Thyroid gland (tissue), 4 donors: ENCODE measurements at places on chromosomes 2 and 18. TPM values are rescaled to one million over a fixed set of nuclear protein-coding genes. Genes with fewer than 3 reads are reported as not detected.

GRCh38 chr18:34729264-34729663, 19.2 kb downstream of the DTNA start:
- DNase-seq, result peak; percentile 45
- no peak overlapping the region for H3K4me3 ChIP-seq
- H3K36me3 ChIP-seq, result no peaks in the 10 kb centered on the region

DNA sequence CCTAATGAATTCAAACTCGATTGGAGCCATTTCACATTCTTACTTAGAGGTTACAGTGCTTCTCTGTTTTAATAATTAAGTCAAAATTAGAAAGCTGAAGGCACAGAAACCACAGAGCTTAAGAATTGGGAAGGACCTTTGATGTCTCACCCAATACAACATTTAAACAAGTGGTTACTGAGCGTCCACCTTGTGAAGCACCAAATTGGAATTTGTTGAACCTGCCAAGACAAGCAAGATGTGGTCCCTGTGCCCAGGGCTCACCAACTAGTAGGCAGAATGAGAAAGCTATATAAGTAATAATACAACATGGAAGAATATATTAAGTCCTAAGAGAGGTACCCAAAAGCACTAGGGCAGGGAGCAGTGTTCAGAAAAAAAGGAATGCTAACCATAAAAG, 64.5 kb upstream of the NPAS2 start:
- no peaks in the 10 kb centered on the region for H3K27me3 ChIP-seq
- no peaks in the 10 kb centered on the region for H3K36me3 ChIP-seq
- no peak overlapping the region for H3K27ac ChIP-seq
- no peaks in the 10 kb centered on the region for H3K4me1 ChIP-seq

DNA sequence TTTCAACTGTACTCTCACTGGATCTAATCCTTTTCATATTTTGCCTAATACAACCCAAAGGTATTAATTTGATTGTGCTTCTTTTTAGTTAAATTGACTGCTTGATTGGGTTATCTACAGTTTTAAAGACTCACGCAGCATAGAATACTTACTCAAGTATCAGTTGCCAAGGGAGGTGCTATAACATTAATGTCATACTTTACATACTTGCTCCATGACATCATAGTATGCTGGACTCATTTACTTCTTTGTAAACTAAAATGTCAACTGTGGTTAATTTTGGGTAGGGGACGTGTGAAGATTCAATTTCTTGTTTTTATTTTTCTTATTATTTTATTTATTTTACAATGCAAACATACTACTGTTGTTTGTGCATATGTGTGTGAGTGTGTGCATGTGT, 716.2 kb upstream of the VRK2 start:
- H3K4me1 ChIP-seq, result no peaks in the 10 kb centered on the region
- no peaks in the 10 kb centered on the region for H3K36me3 ChIP-seq
- no peaks in the 10 kb centered on the region for H3K27me3 ChIP-seq
- no peak overlapping the region for H3K27ac ChIP-seq
- DNase-seq, result no peak
- no peak overlapping the region for H3K4me3 ChIP-seq

DNA sequence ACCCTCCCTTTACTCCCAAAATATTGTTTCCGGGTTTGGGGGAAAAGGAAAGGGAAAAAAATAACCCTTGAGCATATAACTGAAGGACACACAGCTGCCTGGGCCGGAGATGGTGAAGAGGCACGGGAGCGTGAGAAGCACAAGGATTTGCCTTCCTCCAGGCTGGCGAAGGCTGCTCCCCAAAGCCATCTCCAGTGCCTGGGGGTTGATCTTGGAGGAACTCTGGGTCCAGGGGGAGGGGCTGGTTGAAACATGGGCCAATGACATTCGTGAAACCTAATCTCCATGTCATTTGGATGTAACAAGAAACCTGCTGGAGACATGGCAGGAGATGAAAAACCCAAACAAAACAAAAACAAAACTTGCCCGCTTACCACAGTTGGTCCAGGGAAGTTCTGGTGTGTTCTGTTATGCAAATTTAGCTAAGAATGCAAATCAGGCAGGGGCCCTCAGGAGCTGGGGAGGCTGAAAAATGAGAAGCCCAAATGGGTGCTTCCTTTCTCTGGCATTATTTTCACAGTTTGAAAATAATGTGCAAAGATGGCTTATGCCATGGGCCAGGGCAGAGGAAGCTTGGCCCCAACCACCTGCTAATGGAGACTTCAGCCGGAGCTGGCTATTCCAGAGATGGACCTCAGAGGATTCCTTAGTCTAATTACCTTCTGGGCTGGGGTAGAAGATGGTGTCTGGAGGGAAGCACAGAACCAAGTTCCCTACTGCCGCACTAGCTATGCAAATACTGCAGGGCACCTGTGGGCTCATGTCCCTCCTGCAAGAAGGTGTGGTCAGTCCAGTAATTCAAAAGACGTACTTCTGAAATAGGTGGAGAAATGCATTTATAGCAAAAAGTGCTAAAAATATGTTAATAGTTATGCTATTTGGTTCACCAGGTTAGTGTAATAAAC, 180.9 kb downstream of the BCL2 start:
- no peaks in the 10 kb centered on the region for H3K27me3 ChIP-seq
- peak overlapping the region; percentile 34 for H3K27ac ChIP-seq
- DNase-seq, result no peak
- H3K36me3 ChIP-seq, result no peaks in the 10 kb centered on the region
- H3K4me1 ChIP-seq, result peaks cover 61% of the 10 kb centered on the region
- H3K4me3 ChIP-seq, result no peak overlapping the region

DNA sequence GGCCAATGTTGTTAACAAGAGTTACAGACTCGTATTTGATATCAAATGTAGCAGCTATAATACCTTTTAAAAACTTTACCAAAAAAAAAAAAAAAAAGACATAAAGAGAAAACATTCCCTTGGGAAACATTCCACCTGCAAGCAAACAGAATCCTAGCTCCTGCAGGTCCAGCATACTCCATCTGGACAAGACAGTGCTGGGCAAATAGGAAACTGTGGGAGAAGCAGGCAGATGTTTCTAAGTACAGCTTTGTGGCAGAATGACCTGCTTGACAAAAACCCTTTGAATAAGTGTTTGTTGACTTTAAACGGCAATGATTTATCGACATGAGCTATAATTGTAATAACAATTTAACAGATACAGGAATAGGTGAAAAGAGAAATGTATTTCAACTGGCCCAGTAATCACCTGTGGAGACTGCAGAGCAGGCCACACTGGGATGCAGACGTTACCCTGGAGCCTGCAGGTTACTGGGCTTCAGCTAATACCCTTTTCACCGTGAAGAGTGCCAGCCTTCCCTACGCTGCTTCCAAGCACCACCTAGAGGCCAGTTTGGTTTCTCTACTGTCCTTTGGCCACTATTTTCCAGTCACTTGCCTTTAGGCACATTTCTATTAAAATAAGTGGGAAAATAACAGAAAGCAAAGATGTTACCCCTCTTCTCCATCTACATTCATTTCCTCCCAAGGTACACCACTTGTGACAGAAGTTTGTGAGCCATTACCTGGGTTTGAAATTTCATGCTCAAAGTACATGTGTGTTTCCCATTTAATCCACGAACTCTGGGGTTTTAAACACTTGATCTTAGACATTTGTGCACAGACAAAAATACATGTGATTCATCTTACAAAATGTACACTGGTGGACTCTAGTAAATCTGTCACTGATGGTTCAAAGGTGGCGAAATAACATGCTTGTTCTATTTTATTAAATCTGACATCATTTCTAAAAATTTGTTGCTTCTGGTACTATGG, 96.9 kb upstream of the ZNF397 start:
- H3K27ac ChIP-seq, result no peak overlapping the region
- H3K4me1 ChIP-seq, result no peaks in the 10 kb centered on the region
- DNase-seq, result peak; percentile 66
- H3K36me3 ChIP-seq, result no peaks in the 10 kb centered on the region

DNA sequence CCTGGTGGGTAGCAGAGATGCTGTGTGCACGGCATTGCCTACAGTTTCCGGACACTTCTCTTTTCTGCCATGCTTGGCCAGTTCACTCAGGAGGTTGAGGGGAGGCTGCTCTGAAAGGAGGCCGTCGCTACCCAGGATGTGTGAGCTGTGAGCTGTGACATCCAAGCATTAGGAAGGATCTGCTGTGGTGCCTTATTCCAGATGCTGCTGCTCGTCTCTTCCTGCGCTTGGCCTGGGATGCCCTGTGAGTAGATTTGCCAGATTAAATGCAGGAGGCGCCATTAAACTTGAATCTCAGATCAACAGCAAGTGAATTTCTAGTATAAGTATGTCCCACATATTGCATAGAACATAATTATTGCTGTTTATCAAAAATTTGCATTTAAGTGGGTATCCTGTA, 124.2 kb upstream of the SIX3 start:
- H3K27ac ChIP-seq, result no peak overlapping the region
- no peaks in the 10 kb centered on the region for H3K27me3 ChIP-seq
- no peaks in the 10 kb centered on the region for H3K36me3 ChIP-seq

DNA sequence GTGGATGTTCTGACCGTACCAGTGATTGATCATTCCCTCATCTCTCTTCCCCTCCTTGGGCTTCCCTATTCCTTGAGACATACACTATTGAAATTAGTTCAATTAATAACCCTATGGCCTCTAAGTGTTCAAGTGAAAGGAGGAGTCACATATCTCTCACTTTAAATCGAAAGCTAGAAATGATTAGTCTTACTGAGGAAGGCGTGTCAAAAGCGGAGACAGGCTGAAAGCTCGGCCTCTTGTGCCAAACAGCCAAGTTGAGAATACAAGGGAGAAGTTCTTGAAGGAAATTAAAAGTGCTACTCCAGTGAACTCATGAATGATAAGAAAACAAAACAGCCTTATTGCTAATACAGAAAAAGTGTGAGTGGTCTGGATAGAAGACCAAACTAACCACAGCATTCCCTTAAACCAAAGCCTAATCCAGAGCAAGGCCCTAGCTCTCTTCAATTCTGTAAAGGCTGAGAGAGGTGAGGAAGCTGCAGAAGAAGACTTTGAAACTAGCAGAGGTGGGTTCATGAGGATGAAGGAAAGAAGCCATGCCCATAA, 144.4 kb upstream of the LYPD6 start:
- no peaks in the 10 kb centered on the region for H3K4me1 ChIP-seq
- no peaks in the 10 kb centered on the region for H3K27me3 ChIP-seq
- H3K4me3 ChIP-seq, result no peak overlapping the region
- H3K36me3 ChIP-seq, result no peaks in the 10 kb centered on the region
- H3K27ac ChIP-seq, result no peak overlapping the region
- DNase-seq, result no peak

DNA sequence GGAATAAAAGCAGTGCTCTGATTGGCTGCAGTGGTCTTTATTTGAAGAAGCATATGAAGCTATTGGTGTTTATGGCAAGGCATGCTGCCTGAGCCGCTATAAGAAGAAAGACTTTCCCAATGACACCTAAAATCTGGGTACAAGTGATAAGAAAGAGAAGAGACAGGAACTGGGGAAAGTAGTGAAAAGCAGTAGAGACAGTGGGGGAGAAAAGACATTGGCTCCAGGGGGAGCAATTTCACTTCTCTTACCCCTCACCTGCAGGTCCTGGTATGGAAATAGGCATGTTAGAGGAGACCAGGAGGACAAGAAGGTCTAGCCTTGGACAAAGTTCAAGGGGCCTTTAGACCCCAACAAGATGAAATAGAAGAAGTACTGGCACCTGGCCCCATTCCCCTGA, 47.1 kb downstream of the PLCL1 start:
- no peaks in the 10 kb centered on the region for H3K27me3 ChIP-seq
- peaks cover 12% of the 10 kb centered on the region for H3K4me1 ChIP-seq
- no peak overlapping the region for H3K27ac ChIP-seq
- no peaks in the 10 kb centered on the region for H3K36me3 ChIP-seq

- no peak for DNase-seq
- no peaks in the 10 kb centered on the region for H3K4me1 ChIP-seq
These were observed 506.7 kb upstream of the CNTNAP5 start for GRCh38 chr2:123518367-123518766.

GRCh38 chr2:149184991-149185390, 145.4 kb upstream of the LYPD6 start:
- H3K4me3 ChIP-seq, result no peak overlapping the region
- no peak for DNase-seq
- H3K36me3 ChIP-seq, result no peaks in the 10 kb centered on the region
- H3K27me3 ChIP-seq, result no peaks in the 10 kb centered on the region
- H3K27ac ChIP-seq, result no peak overlapping the region

Gene RASGRP3
- total RNA-seq, result 38.4 TPM

Gene DCDC2C
- total RNA-seq, result 0.89 TPM

Gene NPHP1
- 11.0 TPM for total RNA-seq

Gene SPATA3
- not detected for total RNA-seq

Gene RNU2-63P
- total RNA-seq, result not detected

Gene MAPRE2
- total RNA-seq, result 38.1 TPM

Gene ANKRD30BL
- total RNA-seq, result 0.81 TPM

Gene IL37
- not detected for total RNA-seq

Gene PLA2R1
- total RNA-seq, result 86.0 TPM

Gene DSG2
- total RNA-seq, result 61.3 TPM

Gene ACMSD
- total RNA-seq, result not detected

Gene TRIM43
- not detected for total RNA-seq

Gene CCDC121
- 7.2 TPM for total RNA-seq

Gene UPP2
- total RNA-seq, result not detected

Gene HES6
- total RNA-seq, result 5.1 TPM
